ENCODE measurements at places on chromosomes 1 and 21. TPM values are rescaled to one million over a fixed set of nuclear protein-coding genes. Genes with fewer than 3 reads are reported as not detected.

DNA sequence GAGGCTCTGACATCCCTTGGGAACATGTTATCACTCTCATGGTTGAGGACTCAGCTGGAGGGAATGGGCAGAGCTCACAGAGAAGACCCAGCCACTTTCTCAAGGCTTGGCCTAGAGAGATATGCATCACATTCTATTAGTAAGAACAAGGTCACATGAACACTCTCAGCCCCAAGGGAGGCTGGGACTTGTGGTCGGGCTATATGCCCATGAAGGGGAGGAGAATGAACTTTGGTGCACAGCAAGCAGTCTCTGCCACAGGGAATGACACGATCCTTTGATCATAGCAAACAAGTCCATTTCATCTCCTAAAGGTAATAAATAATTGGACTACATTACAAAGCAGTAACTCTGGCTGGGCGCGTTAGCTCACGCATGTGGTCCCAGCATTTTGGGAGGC lies 105.7 kb downstream of the SYF2 start:
- H3K4me1 ChIP-seq = no peaks in the 10 kb centered on the region
- H3K36me3 ChIP-seq = no peaks in the 10 kb centered on the region
- H3K4me3 ChIP-seq = no peak overlapping the region
- H3K27me3 ChIP-seq = peaks cover 32% of the 10 kb centered on the region
- H3K27ac ChIP-seq = no peak overlapping the region

DNA sequence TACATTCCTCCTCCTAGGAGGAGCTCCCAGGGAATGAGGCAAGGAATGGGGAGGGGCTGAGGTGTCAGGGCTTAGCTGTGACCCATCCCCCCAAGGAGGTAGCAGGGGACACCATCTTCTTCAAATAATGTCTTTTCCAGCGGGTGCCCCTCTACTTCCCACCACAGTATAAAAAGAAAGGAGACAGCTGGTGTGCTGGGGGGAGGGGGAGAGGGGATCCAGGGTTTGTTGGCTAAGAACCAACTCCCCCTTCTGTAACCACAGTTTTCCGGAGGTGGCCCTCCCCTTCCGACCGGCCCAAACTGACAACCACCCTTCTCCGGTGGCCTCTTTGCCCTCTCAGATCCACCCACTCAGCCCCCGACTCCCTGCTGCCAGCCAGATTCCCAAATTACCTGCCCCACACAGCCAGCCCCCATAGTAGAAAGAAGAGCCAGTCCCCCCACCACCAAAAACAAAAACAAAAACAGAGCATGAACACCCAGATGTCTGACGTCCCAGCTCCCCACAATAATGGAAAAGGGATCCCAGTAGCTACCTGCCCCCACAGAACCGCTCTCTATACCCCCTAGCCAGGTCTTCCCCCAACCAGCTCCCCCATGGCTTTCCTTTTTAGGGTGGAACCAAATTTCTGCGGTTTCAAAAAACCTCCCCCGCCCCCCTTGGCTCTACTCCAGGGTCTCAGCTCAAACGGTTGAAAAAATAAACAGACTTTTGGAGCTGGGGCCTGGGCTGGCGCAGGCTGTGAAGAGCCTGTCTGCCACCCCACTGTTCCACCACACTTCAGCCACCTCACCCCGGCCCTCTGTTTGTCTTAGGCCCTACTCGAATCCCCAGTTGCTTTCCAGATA lies 2.1 kb downstream of the ARHGEF2 start:
- DNase-seq = peak; percentile 75
- no peaks in the 10 kb centered on the region for H3K27me3 ChIP-seq
- H3K27ac ChIP-seq = peak overlapping the region; percentile 99
- H3K4me1 ChIP-seq = peaks cover 45% of the 10 kb centered on the region
- peak overlapping the region; percentile 94 for H3K4me3 ChIP-seq

- H3K4me3 ChIP-seq = peak overlapping the region; percentile 77
- H3K36me3 ChIP-seq = peaks cover 25% of the 10 kb centered on the region
- DNase-seq = no peak
These were observed 2.5 kb downstream of the S100A11 start for GRCh38 chr1:152034324-152034653.

DNA sequence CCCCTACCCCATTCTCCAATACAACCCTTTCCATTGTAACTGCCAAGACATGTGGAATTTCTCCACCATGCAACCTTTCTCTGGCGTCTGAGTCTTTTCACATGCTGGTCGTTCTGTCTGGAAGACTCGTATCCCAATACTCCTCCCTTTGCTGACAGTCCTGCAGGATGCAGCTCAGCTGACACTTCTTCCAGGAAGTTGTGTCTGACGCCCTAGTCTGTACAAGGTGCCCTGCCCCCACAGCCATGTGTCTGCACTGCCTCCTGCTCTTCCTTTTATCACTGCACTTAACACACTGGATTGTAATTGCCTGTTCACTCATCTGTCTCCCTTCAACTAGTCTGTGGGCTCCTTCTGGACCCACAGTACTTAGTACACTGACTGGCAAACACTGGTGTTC lies 188.0 kb downstream of the LMX1A start:
- DNase-seq = no peak
- no peak overlapping the region for H3K27ac ChIP-seq
- H3K4me3 ChIP-seq = no peak overlapping the region

GRCh38 chr1:171286032-171286705 lies 27.8 kb upstream of the FMO4 start:
- DNase-seq = peak; percentile 2
- H3K36me3 ChIP-seq = no peaks in the 10 kb centered on the region
- H3K4me1 ChIP-seq = no peaks in the 10 kb centered on the region

DNA sequence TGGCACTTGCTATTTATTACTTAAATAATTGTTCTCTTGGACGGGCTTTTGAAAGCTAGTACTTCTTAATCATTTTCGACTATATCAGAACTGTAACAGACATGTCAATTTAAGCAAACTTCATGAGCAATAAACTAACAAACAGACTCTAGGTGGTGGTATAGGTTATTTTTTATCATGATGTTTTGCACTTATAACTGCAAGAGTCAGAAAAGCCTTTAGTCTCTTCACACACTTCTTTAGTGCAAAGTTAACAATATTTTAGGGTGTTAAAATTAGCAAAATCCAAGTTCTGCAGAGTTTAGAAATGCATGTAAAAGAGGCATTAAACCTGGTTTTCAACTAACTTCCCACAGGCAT lies 2.2 kb downstream of the NRIP1 start:
- DNase-seq = no peak
- no peak overlapping the region for H3K27ac ChIP-seq
- no peaks in the 10 kb centered on the region for H3K36me3 ChIP-seq
- H3K4me3 ChIP-seq = peak overlapping the region; percentile 99
- H3K4me1 ChIP-seq = no peaks in the 10 kb centered on the region

DNA sequence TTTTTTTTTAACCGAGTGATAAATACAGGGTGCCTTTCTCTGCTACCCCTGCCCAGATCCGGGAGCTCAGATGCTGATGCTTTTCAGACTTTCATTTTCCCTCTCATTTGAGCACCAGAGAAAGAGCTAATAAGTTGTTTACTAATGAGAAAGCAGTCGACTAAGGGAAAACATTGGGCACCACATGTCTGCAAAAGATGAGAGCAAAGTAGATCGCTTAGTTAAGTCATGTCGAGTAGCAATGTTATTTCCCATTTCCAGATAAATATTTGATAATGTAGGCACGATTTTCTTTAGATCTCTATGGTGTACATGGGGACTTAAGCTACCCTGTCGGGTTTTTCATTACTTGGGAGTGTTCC lies 1.2 kb downstream of the PKN2 start:
- peak overlapping the region; percentile 75 for H3K4me3 ChIP-seq
- H3K27ac ChIP-seq = peak overlapping the region; percentile 75
- H3K27me3 ChIP-seq = no peaks in the 10 kb centered on the region
- no peaks in the 10 kb centered on the region for H3K4me1 ChIP-seq
- no peaks in the 10 kb centered on the region for H3K36me3 ChIP-seq
- no peak for DNase-seq

DNA sequence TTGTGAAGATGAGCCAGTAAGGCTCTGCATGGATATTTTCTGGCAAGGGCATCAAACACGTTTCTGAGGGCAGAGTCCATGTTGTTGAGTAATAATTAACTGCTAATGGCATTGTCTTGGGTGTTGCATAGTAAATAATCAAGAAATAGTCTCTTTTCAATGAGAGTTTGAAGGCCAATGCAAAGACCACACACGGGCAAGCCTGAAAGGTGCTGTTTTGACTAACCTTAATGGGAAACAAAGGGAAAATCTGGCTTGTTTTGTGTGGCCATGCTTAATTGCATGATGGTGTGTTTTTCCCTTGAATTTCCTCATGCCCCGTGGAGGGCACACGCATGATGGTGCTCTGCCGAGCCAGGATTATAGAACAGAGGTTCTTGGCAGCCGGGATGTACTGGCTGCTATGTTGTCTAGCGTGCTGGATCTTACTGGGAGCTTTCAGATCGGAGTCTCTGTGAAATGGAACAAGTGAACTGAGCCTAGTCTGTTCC lies 127.6 kb downstream of the NOS1AP start:
- no peak for DNase-seq
- H3K27me3 ChIP-seq = peaks cover 9% of the 10 kb centered on the region
- no peak overlapping the region for H3K27ac ChIP-seq
- no peaks in the 10 kb centered on the region for H3K36me3 ChIP-seq
- no peak overlapping the region for H3K4me3 ChIP-seq
- H3K4me1 ChIP-seq = no peaks in the 10 kb centered on the region

- H3K27ac ChIP-seq = no peak overlapping the region
- peaks cover 25% of the 10 kb centered on the region for H3K4me1 ChIP-seq
- no peaks in the 10 kb centered on the region for H3K36me3 ChIP-seq
- no peak overlapping the region for H3K4me3 ChIP-seq
- no peaks in the 10 kb centered on the region for H3K27me3 ChIP-seq
- DNase-seq = peak; percentile 84
These were observed 248.9 kb downstream of the PLPP3 start for GRCh38 chr1:56330391-56331026.

DNA sequence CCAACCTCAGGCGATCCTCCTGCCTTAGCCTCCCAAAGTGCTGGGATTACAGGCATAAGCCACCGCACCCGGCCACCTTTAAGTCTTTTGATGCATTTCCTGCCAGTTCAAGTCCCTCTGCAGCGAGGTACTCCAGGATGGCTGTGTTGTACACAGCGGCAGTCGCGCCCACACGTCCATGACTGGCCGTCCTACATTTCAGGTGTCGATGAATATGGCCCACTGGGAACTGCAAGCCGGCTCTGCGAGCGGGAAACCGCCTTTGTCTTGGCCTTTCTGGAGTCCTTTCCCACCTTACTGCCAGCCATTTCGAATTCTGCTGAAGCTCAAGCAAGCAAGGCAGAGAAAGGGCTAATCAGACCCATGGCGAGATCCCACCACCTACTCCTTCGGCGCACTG lies 34.6 kb downstream of the TRAPPC10 start:
- peaks cover 4% of the 10 kb centered on the region for H3K36me3 ChIP-seq
- DNase-seq = no peak
- H3K4me3 ChIP-seq = no peak overlapping the region

DNA sequence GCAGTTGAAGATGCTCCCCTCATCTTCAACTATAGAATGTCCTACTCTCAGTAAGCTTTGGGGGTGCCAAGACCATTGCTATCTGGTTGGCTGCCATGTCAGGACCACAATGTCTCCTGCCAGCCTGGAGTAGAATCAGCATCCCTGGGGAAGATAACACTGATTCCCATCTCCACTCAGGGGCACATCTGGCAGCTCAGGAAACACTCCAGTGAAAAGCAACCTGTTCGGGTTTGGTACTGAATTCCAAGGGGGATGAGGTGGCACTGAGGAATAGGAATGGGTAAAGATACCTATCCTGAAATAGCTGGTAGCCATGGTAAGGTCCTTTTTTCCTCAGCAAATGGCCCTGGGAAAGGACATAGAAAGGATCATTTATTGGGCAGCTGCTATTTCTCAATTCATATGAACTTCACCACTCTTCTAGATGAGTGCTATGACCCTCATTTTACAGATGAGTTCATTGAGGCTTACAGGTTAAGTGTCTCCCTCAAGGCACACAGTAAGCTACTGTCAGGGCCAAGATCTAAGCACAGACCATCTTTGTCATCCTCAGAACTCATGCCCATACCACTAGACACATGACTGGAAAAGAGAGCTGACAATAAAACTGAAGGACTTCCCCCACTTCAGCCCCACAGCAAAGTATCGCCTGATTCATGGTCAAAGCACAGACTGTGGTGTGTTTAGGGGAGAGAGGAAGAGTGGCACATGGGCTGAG lies 31.4 kb downstream of the AK2 start:
- peaks cover 14% of the 10 kb centered on the region for H3K36me3 ChIP-seq
- no peak for DNase-seq
- no peaks in the 10 kb centered on the region for H3K27me3 ChIP-seq
- peaks cover 22% of the 10 kb centered on the region for H3K4me1 ChIP-seq

DNA sequence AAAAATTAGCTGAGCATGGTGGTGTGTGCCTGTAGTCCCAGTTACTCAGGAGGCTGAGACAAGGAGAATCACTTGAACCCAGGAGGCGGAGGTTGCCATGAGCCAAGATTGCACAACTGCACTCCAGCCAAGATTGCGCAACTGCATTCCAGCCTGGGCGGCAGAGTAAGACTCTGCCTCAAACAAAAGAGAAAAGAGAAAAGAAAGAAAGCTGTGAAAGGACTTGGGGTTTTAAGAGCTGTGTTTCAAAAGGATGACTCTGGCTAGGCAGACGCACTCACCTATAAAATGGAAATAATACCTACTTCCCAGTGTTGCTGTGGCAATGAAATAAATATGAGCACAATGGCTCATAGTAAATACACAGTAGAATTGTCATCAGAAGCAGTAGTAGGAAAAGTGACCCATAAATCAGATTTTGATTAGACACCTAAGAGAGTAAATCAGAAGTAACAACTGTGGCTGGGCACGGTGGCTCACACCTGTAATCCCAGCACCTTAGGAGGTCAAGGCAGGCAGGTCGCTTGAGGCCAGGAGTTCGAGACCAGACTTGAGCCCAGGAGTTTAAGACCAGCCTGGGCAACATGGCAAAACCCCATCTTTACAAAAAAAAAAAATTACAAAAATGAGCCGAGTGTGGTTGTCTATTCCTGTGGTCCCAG lies 45.9 kb upstream of the PUM1 start:
- peak; percentile 34 for DNase-seq
- no peak overlapping the region for H3K4me3 ChIP-seq
- H3K27me3 ChIP-seq = no peaks in the 10 kb centered on the region
- H3K27ac ChIP-seq = peak overlapping the region; percentile 33
- H3K36me3 ChIP-seq = no peaks in the 10 kb centered on the region

GRCh38 chr1:154174654-154175053 lies 17.2 kb downstream of the TPM3 start:
- no peak overlapping the region for H3K27ac ChIP-seq
- H3K4me1 ChIP-seq = peaks cover 22% of the 10 kb centered on the region
- H3K27me3 ChIP-seq = no peaks in the 10 kb centered on the region

DNA sequence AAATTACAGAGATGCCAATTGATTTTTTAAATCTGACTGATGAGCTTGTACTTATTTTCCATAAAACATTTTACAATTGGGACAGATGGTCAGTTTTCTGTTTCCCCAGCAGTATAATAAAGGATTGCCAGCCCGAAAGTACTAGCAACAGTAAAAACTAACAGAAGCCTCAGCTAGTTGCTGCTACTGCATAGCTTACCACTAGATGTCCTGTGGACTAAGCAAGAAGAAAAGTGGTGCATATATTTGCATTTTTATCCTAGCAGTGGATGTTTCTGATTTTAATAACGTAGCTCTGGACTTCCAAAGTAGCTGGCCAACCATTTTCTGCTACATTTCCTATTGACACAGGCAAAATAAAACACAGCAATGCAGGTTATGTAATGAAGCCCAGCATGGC lies 241.5 kb downstream of the BARHL2 start:
- no peaks in the 10 kb centered on the region for H3K27me3 ChIP-seq
- no peak overlapping the region for H3K27ac ChIP-seq
- H3K4me3 ChIP-seq = no peak overlapping the region

Gene NUP210L
- total RNA-seq = under 0.01 TPM

Gene PTPRU
- total RNA-seq = 7.0 TPM

Gene PCBP3
- total RNA-seq = 2.5 TPM

Gene IGSF5
- not detected for total RNA-seq

Gene FALEC
- total RNA-seq = not detected

Gene SMCP
- not detected for total RNA-seq

Gene PYCR2
- total RNA-seq = 34.4 TPM

Gene LRRN2
- total RNA-seq = not detected

Gene TMPRSS15
- total RNA-seq = not detected

Gene MMEL1
- total RNA-seq = under 0.01 TPM

All from IMR-90 (cell line).